ENCODE measurements at places on chromosomes 12 and 14.

- DNase-seq: no peak
Observed at GRCh38 chr14:64196056-64196455, 98.1 kb downstream of the ESR2 start.

- DNase-seq: no peak
Observed at GRCh38 chr14:80316441-80316840, 105.1 kb upstream of the DIO2 start.

- no peak for DNase-seq
Observed at GRCh38 chr14:31389946-31390345, 30.4 kb downstream of the HEATR5A start.

DNA sequence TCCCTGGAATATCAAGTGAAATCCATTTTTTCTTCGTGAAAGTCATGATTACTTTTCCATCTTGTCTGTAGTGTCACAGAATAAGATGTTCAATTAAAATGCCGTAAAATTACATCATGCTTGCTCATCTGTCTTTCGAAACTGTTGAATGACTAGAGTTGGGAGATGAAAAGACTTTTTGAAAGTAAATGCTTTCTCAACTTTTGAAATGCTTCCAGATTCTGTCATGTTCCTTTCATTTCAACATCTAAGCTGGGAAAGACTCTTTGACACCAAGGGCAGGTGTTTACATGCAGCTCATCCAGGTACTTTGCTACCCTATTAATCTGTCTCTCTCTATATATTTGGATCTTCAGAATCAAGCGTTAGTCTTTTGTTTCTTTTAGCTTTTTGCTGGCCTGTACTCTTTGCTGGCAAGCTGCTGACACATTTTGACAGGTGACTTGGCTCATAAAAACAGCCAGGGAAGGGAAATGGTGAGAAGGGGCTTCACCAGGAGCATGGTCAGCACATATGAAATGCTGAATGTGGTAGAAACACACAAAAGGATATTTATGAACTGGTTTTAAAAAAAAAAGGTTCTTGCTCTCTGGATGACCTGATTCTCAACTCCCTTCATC lies 77.0 kb upstream of the METAP2 start:
- DNase-seq: peak; percentile 32

GRCh38 chr12:90262251-90262650 lies 553.6 kb upstream of the ATP2B1 start:
- no peak for DNase-seq

DNA sequence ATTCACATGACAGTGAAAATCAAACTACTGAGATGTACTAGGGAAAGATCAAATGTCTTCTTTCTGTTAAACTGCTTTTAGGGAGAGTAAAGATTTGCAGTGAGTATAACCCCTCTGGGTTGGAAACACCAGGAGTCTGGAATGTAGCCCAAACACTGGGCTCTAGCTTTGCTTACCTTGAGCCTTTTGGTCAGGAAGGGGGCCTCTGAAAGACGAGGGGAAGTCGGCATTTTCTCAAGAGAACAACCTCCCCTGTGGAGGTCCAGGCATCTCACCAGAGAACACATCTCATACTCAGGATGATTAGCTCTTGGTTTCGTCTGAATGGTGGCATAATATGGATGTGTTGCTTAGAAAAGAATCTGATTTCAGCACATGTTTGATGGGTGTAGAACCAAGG lies 169.0 kb downstream of the ZFP36L1 start:
- no peak for DNase-seq

- no peak for DNase-seq
Observed at GRCh38 chr14:105167303-105168092, 1.1 kb downstream of the JAG2 start.

GRCh38 chr12:7694556-7695236 lies 879 bp downstream of the GDF3 start:
- no peak for DNase-seq

DNA sequence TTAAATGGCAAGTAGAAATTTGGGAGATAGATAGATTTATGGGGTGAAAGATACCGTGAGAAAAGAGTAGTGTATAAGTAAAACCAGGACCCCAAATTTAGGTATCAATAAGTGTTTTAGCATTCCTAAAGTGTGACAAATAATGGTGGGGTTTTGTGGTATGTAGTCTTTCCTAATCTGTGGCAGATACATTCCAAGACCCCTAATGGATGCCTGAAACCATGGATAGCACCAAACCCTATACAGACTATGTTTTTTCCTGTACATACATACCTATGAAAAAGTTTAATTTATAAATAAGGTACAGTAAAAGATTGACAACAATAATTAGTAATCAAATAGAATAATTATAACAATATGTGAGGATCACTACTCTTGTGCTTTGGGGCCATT lies 14.4 kb upstream of the TCP11L2 start:
- DNase-seq: no peak

- no peak for DNase-seq
Observed at GRCh38 chr12:71299541-71300376, 139.8 kb upstream of the LGR5 start.

- no peak for DNase-seq
Observed at GRCh38 chr14:85798856-85799255, 268.9 kb downstream of the FLRT2 start.

DNA sequence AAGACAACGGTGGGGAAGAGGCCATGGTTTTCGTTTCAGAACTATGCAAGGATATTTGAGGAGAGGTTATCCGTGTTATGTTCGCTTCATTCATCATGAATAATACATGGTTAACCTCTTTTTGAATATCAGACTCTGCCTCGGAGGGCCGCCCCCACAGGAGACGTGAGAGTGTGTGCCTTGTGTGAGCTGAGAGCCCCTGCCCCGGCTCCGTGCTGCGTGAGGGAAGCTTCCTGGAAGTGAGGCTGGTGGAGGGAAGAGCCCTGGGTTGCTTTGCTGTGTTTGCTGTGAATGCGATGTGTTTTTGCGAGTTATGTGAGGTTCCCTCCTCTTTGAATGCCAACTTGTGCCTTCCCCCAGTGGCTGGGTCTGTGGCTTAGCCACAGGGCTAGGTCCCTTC lies 146.0 kb upstream of the RTL1 start:
- DNase-seq: no peak

DNA sequence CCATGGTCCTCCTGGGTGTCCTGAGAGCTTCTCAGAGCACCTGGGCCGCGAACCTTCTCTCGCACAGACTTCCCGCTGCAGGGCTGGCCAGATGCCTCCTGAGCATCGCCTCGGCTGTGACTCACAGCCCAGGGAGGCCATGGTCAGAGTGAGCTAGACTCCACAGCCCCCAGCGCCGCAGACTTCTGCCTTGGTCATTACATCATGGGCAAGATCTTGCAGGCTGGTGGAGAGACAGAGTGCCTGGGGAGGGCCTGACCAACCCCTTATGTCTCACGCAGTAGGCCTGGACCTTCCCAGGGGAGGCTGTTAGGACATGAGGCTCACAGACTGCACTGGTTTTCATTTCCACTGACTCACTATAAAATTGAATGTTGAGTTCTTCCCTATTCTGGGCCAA lies 41.8 kb downstream of the SMOC1 start:
- DNase-seq: no peak

GRCh38 chr14:21352587-21352986 lies 31.2 kb downstream of the SUPT16H start:
- DNase-seq: no peak

DNA sequence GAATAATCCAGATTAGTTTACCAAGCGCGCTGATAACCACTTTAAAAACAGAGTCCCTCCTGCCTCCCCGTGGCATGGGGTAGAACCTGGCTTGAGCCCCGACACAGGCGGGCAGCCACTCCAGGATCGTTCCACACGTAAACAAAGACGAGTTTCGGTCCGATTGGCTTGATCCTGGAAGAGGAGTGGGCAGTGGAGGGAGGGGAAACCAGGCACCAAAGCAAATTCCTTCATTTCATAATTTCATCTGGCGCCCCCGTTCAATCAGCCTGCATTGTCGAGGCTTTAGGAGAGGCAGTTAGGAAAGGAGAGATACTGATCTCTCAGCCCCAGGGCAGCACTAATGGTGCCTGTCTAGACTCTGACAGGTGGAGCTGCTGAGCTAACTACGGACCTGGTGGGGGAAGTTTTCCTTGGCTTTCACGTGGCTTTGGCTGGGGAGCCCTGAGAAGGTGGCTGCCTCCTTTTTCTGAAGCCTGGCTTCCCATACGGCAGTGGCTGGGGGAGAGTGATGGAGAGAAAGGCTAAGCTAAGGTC lies 751 bp upstream of the GPRC5A start:
- peak; percentile 53 for DNase-seq

- peak; percentile 92 for DNase-seq
Observed at GRCh38 chr12:53561590-53561953, 54.3 kb upstream of the NPFF start.

- peak; percentile 82 for DNase-seq
Observed at GRCh38 chr12:4307593-4308333, 13.2 kb upstream of the TIGAR start.

- DNase-seq: no peak
Observed at GRCh38 chr12:102369876-102370275, 110.5 kb downstream of the IGF1 start.

DNA sequence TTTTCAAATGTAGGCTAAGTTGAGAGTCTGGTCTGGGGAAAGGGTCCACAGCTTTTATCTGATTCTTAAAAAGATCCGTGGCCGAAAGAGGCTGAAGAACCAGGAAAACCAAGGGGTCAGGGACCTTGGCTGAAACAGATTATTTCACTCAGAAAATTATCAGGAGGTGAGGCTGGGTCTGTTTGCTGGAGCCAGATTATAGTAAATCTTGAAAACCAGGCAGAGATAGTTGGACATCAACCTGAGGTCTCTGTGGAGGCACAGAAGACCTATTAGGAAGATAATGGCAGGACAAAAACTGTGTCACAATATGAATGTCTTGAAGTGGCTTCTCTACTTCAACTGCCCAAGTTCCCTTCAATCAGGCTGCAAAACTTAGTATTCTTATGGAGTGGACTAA lies 1.6 kb upstream of the MED21 start:
- DNase-seq: no peak

- no peak for DNase-seq
Observed at GRCh38 chr12:95694136-95694535, 96.4 kb downstream of the NTN4 start.

GRCh38 chr14:32564596-32564995 lies 235.5 kb downstream of the AKAP6 start:
- peak; percentile 42 for DNase-seq

DNA sequence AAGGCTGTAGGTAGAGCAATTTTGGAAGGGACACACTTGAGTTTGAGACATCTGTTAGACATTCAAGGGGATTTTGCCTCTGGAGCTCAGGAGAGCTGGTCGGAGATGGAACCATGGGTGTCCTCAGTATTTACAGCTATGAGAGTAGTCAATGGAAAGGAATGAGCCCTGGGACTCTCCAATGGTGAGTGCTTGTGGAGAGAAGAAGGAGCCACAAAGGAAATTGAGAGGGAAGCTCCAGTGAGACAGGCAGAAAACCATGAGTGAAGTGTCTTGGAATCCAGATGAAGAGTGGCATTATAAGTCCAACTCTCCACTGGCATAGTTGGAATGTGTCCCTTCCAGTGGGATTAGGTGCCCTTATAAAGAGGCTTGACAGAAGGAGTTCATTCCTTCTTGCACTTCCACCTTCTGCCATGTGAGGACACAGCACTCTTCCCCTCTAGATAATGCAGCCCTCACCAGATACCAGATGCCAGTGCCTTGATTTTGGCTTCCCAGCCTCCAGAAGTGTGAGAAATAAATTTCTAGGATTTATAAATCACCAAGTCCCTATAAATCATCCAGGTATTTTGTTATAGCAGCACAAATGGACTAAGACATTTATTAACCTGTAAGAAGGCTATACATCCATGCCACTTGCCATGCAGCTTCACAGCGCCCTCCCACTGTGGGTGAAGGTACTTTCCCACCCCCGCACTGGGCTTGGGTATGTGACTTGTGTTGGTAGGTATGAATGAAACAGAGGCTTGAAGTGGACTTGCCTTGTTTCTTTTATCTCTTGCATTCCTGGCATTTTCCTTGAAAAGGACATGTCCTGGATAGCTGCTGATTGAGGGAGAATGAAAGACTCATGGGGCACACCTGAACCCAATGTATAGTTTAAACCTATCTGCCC lies 27.3 kb downstream of the LLPH start:
- DNase-seq: no peak

GRCh38 chr12:12476857-12477531 lies 85.7 kb downstream of the DUSP16 start:
- no peak for DNase-seq

DNA sequence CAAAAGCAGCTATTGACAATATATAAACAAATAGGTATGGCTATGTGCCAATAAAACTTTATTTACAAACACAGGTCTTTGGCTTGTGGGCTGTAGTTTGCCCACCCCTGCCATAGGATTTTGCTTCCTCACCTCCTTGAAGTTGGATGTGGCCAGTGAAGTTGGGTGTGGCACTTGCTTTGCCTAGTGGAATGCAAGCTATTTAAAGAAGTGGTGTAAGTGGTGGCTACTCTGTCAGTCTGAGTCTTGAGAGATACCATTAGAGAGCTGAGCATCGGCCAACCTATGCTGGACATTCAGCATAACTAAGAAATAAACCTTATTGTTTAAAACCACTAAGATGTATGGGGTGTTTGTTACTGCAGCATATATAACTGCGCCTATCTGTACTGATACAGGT lies 321.3 kb downstream of the RGS6 start:
- no peak for DNase-seq

- DNase-seq: no peak
Observed at GRCh38 chr14:33249233-33249820, 310.6 kb downstream of the NPAS3 start.

DNA sequence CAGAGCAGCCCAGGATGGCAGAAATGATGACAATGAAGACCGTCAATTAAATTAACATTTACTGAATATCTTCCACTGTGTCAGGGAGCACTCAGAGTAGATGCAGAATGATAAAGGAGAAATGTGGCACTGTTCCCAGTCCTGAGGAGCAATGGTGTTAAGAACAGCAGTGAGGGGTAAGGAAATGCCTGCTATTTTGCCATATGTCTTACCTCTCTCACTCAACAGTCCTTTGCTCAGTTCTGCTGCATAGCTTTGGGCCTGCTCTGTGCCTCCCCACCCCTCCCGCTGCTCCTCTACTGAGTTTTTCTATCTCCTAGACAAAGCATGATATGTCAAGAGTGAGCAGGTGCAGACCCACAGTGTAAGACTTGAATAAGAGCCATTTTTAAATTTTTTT lies 318.8 kb downstream of the NAV3 start:
- DNase-seq: peak; percentile 18

GRCh38 chr14:71365361-71365760 lies 458.1 kb downstream of the PCNX1 start:
- DNase-seq: no peak

DNA sequence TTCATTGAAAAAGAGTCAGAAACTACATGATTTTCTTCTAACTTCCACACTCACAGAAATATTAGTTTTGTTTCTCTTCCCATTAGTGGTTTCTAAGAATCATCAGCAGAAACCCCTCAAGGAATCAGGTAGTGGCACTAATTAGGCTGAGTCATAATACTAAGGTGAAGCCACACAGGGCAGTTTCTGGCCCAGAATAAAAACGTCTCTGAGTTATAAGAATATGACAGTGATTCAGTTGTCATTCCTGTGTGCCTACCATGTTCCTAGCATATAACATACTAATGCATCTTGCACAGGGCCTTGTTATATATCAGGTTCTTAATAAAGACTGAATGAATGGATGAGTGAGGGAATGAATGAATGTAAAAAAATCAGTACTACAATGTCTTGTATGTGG lies 206.0 kb upstream of the PLEKHG7 start:
- DNase-seq: no peak
